RWPE1 (cell line): ENCODE measurements at places on chromosomes 6 and 20.

DNA sequence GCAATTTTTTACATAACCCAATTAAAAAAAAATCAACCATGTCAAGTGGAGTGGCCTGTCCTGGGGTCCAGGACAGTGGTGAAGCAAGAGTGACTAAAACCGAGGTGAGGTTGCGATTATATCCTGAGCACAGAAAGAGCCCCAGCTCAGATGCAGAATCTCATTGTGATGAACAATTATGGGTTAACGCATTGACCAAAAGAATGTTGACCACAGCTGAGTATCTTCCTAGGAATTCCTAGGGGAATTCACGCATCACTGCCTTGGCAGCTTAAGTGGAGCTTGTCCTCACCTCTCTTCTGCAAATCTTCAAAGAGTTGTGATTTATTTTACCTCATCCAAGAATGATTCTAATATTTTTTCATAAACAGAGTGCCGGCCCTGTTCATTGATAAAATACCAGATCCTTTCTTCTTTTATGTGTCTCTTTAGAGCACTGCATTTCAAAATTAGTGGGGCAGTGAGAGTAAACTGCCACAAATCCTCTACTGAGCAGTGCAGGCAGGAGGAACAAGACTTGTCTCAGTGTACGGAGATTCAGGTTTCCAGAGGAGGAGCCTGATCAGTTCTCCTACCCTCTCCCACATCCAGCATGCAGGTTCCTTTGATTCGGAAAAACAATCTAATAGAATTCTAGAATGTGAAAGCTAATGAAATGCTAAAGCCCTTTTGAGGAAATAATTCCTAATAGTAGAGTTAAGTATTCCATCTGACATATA, 60.1 kb upstream of the ZNF184 start:
- DNase-seq = peak; percentile 58

DNA sequence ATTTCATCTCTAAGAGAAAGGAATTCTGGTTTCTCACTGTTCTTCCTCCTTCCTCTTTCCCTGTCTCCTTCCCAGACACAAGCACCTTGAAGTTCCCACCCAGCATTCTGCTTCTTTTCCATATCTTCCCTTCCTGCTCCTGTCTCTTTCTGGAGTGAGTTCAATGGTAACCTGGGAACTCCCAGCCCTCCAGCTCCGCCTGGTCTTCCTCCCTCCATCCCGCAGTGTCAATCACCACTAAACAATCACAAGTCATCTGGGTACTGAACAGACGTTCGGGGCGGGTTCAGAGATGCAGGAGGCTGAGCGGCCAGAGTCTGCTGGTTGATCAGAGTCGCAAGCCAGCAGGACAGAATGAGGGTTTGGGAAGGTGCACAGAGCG, 7.7 kb downstream of the TTBK1 start:
- DNase-seq = peak; percentile 42

- no peak for DNase-seq
Observed at GRCh38 chr20:21526776-21527175, 12.9 kb upstream of the NKX2-2 start.

DNA sequence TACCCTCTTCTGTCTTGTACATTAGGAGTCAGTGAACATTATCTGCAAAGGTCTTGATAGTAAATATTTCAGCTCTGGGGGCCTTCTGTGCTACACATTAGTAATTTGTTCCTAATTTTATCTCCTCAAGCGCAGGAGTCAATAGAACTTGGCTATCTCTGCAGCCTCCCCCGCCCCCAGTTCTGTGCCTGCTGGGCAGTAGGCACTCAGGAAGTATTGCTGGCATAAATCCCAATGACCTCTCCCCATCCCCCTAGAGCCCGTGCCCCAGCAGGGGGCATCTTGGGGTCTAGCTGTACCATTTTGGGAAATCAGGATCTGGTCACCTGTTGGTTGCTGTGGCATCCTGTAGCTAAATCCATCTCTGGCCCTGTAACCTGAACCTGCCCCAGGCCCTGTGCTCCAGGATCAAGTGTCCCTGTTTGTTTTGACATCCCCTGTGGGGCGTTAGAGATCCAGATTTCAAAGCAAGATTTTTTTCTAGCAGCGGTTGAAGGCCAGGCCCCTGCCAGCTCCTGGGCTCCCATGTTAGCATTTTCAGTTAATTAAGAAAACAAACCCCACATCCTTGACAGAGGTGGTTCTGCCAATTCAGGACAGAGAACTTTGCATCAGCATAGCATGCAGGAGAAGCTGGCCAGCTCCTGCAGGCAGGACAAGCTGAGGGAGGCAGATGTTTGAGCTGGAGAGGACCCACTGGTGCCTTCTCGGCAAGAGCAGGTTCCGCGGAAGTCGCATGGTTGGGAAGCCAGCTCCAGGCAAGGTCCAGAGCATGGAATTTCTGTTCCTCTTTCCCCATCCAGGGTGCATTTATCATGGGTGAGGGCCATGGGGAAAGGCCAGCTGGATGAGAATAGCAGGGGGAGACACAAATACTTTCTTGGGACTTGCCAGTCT, 32.1 kb downstream of the DAAM2 start:
- DNase-seq = no peak

GRCh38 chr6:137389150-137389704, 105.0 kb downstream of the OLIG3 start:
- DNase-seq = peak; percentile 17

GRCh38 chr6:140572129-140572528, 1197.7 kb upstream of the CITED2 start:
- peak; percentile 31 for DNase-seq

DNA sequence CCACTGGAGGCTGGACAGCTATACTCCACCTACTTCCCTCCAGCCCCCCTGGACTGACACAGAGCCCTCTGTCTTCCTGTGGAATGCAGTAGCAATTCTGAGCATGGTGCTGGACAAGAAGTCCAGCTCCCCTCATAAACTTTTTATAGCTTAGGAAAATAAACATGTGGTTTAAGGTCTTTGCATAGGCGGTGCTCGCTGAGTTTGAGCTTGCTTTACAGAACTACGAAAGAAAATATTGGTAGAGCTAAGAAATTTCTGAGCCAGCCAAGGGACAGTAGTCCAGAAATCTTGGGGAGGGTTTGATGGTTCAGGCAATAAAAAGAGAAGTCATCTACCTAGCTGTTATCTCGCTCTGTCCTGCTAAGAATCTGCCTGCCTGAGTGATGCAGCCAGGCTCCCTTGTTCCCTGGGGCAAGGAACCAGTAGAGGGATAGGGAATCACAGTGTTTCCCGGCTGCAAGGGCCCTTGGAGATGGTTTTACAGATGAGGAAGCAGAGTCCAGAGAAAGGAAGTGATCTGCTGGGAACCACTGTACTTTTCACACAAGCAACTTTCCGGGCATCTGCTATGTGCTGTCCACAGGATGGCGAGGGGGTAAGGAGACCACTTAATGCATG, 343.4 kb downstream of the CDC5L start:
- no peak for DNase-seq

GRCh38 chr20:21656308-21657067, 49.0 kb upstream of the PAX1 start:
- no peak for DNase-seq

DNA sequence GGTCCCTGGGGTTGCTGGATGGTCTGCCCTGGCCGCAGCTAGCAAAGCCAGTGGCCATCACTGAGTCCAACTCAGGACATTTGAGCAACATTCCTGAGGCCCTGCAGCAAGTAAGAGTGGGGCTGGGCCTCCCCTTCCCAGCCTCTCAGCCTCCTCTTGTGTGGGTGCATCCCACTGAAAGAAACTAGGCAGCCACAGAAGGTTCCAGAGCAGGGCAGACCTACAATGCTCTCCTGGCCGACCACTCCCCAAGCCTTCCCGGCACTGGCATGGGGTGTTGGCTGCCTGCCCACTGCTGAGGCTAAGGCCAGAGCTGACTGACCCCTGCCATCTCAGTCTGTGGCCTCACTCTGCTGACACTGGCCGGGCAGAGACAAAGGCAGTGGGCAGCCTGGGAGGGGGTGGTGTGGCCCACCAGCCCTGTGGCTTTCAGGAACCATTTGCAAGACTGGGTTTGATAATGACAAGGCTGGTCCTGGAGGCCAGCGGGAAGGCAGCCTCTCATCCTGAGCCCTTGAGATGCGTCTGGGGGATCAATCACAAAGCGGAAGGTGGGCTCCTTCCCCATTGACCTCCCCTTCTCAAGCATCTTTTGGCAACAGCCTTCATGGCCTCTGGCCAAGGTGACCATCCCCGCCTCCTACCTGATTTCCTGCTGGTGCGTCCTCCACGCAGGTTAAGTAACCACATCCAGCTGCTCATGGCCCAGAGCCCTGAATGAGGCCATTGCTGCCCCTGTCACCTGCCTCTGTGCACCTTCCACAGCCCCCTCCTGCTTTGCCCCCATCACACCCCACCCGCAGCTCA, 9.6 kb downstream of the DLGAP4 start:
- no peak for DNase-seq

GRCh38 chr20:24769878-24770627, 179.0 kb upstream of the CST7 start:
- no peak for DNase-seq

DNA sequence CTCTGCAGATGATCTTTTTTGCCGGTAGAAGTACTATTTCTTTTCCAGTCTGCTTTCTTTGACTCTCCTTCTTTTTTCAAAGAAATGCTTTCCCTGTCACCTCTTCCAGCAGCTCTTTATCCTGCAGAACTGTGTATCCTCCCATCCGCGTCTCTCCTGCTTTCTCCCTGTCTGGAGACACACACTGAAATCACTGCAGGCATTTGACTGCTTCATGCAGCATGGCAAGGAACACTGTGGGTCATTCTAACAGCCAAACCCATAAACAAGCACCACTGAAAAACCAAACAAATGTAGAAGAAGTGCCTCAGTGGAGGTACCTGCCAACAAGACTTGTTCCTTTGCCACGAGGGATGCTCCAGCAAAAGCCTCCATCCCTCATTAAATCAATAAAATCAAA, 403.7 kb upstream of the CITED2 start:
- DNase-seq = no peak

DNA sequence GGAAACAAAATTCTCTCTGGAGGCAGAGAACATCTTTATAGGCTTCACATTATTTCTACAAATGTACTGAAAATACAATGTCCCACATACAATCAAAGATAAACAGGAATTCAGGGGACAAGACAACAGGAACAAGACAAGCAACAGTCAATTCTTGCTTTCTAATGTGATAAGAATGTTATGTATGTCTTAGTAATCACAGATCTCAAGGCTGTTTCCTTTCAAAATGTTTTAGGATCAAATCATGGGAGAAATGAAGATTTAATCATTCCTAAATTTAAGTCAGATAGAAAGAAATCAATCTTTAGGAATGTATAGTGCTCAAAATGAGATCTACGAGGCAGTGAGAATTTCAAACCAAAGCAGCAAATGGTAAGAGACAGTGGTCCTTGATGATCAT, 32.1 kb downstream of the NEDD9 start:
- no peak for DNase-seq

- no peak for DNase-seq
Observed at GRCh38 chr6:39908838-39909583, 25.3 kb downstream of the MOCS1 start.

GRCh38 chr6:168138436-168138835, 59.4 kb upstream of the FRMD1 start:
- no peak for DNase-seq

- no peak for DNase-seq
Observed at GRCh38 chr6:346386-347030, 45.0 kb upstream of the IRF4 start.

- no peak for DNase-seq
Observed at GRCh38 chr20:34996243-34997028, 40.8 kb downstream of the MYH7B start.

DNA sequence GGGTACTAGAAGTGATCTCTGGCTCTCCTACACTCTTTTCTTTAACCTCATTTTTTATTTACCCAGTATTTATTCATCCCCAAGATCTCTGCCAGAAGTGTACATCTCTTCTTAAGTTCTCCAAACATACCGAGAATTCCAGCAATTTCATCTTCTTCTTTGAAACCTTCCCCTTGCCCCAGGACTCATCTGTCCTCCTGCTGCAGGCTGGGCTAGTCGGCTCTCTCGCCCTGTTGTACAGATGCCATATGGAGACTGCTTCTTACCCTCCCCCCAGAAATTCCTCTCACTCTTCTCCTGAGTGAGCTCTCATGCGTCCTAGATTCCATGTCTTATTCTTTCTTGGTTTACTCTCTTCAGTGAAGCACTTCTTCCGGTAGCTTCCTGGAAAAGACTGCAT, 21.9 kb upstream of the PNRC1 start:
- DNase-seq = no peak

DNA sequence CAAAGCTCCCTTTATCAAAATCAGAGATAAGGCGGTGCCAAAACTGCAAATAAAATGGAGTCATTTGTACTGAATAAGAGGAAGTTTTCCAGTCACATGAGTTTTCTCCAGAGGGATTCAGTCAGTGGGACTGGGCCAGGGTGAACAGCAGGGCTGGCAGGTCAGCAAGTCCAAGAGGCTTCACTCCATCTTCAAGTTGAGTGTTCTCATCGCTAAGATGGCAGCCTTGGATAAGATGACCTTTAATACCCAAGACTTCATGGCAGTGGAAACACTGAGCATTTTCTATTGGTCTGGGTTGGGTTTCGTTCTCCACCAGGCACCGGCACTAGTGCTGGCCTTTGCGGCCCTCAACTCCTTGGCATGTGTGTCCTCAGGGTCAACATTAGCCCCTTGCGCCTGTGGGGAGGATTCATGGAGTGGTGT, 29.3 kb upstream of the IGF2R start:
- no peak for DNase-seq

DNA sequence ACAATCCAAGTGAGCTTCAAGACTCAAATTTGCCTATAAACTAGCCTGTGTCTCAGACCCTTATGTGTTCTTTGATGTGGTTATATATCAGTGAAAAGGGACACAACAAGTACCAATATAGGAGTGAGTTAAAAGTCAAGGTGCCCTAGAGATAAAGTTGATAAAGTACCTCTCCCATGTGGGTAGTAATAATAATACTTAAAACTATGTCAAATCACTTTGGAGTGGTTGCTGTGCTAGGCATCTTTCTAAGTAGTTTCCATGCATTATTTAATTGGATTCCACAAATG, 100.4 kb downstream of the BMP5 start:
- DNase-seq = no peak

- DNase-seq = no peak
Observed at GRCh38 chr20:34525342-34525708, 9.1 kb downstream of the DYNLRB1 start.

DNA sequence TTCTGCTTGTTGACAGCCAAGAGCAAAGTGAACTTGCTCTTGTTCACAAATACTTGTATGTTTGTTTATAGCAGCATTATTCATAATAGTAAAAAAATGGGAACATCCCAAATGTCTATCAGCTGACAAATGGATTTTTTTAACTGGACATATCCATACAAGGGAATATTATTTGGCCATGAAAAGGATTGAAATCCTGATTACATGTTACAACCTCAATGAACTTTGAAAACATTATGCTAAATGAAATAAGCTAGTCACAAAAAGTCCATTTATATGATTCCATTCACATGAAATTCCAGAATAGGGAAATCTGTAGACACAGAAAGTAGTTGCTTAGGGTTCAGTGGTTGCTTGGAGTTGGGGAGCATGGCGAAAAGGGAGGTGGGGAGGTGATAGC, 28.4 kb upstream of the BAG2 start:
- DNase-seq = no peak

- peak; percentile 74 for DNase-seq
Observed at GRCh38 chr6:137641474-137642077, 147.4 kb upstream of the OLIG3 start.
